ENCODE measurements at places on chromosomes 7 and 10.

DNA sequence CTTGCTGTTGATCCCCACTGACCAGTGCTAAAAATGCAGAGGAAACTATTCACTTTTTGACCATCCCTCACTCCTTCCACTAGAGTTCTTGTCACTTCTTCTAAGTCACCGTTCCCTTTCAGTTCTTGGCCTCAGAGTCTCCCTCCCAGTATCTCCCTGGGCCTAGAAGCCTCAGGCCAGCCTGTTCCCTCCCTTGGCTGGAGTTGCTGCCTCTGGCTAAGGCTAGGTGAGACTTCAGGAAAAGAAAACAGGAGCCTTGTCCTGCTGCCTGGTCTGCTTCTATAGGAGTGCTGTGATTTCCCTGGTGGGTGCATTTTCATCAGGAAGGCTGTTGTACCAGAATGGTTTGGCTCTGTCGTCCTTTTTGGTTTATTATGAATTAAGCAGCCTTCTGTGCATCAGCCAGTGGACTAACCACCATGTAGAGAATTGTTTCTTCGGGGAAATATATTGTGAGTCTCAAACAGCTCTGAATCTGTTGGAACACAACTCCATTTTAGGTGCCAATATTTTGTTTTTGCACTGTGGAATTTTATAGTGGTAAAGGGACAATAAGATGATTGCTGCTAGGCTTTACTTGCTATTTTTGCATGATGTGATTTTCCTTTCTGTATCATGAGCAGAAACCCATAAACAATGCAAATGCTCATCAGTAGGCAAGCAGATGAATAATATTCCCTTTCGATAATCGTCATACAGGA, 233.4 kb upstream of the FZD1 start:
- DNase-seq = no peak

DNA sequence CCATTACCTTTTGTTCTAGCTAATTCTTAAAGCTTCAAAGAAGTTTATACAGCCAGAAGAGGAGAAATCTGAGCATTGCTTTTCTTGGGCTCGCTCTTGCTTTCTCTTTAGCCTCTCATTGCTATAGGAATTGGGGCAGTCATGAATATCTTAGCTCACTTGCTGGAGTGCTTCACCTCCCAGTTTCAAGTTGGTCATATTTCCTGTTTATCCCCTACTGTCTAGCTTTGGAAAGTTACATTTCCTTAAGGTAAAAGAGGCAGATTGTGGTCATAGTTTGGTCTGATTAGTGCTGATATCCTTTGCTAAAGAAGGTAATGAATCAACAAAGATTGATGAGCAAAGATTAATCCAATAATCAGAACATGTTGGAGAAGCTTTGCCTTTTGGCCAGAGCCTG, 77.7 kb upstream of the GLI3 start:
- DNase-seq = no peak

- no peak for DNase-seq
Measured at GRCh38 chr7:111215550-111215949, 124.6 kb downstream of the LRRN3 start.

DNA sequence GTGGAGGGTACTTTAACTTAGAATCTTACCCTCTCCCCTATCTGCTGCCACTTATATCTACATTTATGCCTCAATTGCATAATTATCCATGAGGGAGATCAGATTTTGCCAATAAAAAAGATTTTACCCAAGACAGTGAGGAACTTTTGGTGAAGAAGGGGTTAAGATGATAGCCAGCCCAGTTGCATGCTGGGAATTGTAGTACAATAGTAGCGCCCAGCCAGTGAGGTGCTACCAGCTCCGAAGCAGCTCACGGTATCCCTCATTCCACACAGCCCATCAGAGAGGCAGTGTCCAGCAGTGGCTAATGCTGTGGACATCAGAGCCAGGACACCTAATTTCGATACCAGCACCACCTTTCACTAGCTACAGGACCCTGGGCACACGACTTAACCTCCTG, 5.9 kb upstream of the LGI1 start:
- DNase-seq = no peak

GRCh38 chr7:29508608-29509007, 55.0 kb upstream of the PRR15 start:
- no peak for DNase-seq

GRCh38 chr10:75634947-75635346, 203.5 kb downstream of the LRMDA start:
- no peak for DNase-seq

GRCh38 chr7:25583621-25584020, 355.3 kb upstream of the NPVF start:
- no peak for DNase-seq

GRCh38 chr7:94324380-94325121, 70.1 kb upstream of the COL1A2 start:
- no peak for DNase-seq

DNA sequence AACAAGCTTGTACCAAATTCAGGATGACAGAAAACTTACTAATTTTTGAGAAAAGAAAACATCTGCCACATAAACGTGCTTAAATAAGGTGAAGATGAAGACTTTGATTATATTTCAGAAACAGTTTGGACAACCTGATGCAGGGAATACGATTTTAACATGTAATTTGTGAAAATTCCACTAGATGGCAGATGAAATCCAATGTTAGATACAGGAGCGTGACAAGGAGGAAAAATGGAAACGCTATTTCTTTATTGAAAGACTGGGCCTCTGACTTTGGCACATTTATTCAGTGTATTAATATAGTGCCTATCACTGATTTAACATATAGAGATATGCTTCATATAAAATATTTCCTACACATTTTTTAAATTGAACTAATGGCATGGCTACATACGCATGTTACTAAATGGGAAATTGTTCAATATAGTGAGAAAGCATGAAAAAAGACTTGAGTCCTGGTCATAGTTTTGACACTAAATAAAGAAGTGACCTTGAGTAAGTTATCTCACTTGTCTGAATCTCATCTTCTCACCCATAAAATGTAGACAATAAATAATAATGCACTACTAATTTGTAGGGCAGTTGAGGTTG, 60.7 kb downstream of the CD36 start:
- DNase-seq = no peak

DNA sequence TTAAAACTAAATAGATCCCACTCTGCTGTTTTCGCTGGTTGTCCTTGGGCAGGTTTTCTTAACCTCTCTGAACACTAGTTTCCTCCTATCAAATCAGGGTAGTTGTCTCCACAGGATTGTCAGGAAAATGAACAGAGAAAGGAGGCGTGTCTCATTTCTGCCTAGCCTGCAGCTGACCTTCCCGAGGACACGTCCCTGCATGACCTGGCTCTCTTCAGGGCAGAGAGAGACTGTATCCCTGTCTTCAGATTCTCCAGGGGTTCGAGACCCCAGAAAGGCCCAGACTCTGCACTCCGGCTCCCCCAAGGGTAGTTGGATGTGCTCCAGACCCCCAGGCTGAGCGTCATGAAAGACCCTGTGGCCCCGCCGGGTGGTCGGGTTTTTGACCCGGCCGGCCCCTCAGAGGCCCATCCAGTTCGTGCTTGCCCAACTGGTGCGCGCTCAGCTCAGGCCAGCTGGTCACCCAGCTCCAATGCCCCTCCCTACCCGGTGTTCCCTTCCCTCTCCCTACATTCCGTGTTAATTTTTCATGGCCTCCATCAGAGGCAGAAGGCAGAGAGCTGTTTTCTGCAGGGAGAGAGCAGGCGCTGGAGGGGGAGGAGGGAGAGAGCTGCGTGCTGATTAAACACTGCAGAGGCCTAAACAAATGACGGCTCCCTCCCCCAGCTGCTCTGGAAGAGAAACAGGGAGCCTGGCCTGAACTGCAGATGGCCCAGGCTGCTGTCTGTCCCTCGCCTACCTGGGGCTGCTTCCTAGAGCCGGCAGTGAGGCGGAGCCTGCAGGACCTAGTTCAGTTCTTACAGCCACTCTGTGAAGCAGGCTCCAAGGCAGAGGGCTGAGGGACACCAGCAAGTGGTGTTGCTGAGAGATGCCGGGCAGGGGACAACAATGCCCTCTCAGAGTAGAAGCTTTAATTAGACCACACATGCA, 86.2 kb upstream of the PPIF start:
- no peak for DNase-seq

GRCh38 chr10:4527281-4527970, 298.6 kb upstream of the AKR1E2 start:
- no peak for DNase-seq

GRCh38 chr7:1243964-1244416, 11.3 kb downstream of the UNCX start:
- no peak for DNase-seq

GRCh38 chr7:41466760-41467384, 236.0 kb downstream of the INHBA start:
- DNase-seq = no peak

DNA sequence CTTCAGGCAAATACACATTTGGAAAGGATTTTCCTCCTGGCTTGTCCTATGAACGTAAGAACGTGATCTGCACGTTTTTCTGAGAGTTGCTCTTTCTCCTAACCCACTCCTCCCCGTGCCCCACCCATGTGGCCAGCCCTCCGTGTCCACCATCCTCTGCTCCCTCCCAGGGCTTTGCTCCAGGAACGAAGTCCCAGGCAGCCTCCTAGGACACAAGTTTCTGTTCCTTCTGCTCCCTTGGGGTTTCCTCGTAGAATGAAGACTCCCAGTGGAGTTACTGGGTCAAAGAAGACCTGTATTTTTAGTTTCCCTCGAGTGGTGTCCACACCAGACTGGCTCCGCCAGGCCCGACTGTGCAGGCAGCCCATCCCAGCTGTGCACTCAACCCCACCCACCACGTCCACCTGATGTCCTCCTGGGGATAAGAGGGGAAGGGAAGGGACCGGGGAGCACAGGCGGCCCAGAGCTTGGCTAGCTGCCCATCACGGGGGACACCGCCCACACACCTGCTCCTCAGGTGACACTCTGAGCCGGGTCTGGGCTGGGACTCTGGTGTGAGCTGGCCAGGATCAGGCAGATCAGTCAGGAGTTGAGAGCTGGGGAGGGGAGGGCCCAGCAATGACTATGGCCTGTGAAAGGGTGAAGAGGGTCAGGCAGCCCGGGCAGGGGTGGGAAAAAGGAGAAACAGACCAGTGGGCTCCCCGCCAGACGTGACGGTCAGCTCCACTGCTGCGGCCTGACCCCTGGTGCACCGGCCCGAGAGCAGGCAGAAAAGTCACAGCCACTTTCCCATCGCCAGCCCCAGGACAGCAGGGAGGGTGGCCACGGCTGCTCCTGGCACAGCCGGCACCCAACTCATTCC, 54.3 kb upstream of the PPP2R2D start:
- DNase-seq = no peak

GRCh38 chr7:142250705-142251104, 7.2 kb downstream of the PRSS58 start:
- no peak for DNase-seq

DNA sequence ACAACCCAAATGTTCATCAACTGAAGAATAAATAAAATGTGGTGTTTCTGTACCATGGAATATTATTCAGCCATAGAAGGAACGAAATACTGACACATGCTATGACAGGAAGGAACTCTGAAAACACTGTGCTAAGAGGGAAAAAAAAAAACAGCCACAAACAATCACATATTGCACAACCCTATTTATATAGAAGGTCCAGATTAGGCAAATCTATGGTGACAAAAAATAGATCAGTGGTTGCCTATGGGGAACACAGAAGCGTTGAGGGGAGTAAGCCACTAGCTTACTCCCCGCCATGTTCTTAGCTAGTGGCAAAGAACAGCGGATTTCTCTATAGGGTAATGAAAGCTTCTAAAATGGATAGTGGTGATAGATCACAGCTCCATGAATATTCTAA, 198.4 kb downstream of the TPST1 start:
- DNase-seq = no peak

DNA sequence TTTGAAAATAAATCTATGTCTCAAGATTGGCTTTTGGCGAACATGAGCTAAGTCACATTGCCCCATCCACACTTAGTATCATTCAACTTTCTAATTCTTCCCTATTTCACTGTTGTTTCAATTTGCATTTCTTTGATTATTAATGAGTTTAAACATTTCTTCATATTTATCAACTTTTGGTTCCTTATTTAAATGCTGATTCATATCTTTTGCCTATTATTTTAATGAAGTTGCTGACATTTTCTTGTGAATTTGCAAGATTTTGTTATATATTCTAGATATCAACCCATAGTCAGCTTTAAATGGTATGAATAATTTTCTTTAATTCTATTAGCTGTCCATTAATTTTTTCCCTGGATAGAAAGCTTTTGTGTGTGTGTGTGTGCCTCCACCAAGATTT, 14.4 kb upstream of the TSGA13 start:
- DNase-seq = no peak
